ENCODE measurements at places on chromosomes 6 and 20.

- no peak for DNase-seq
Observed at GRCh38 chr20:40493071-40493470, 196.0 kb downstream of the MAFB start.

DNA sequence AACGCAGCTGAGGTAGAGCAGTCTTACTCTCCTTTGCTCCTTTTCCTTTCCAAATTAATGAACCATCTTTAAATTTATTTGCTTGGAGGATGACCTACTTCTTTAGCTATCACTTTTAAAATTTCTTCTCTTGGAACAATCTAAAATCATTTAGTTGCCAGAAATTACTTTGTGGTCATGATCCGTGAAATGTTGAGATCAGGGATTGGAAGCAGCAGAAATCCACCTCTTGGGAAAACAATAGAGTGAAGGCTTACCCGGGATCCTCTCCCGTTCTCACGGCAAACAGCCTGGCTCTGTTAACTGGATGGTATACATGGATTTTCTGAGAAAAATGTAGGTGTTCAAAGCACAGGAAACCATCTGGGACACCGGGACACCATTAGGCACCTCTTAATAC, 7.7 kb downstream of the AKAP12 start:
- DNase-seq = no peak

- DNase-seq = no peak
Observed at GRCh38 chr6:8075704-8076103, 11.5 kb upstream of the BLOC1S5 start.

DNA sequence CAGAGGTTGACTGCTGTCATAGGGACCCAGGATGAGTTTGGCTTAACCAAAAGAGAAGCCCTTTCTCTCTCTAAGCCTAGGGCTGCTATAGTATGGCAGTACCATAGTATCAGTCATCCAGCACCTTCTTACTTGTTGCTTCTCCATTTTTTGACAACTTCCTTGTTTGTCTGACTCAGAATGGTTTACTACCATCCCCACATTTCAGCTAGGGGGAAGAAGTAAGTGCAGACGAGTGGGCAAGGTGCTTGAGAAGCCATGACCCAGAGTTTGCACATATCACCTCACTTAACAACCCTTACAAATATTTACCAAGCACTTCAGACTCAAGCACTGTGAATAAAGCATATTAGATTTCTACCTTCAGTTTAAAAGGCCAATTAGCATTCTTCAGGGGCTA, 289.9 kb upstream of the TSHZ2 start:
- no peak for DNase-seq

DNA sequence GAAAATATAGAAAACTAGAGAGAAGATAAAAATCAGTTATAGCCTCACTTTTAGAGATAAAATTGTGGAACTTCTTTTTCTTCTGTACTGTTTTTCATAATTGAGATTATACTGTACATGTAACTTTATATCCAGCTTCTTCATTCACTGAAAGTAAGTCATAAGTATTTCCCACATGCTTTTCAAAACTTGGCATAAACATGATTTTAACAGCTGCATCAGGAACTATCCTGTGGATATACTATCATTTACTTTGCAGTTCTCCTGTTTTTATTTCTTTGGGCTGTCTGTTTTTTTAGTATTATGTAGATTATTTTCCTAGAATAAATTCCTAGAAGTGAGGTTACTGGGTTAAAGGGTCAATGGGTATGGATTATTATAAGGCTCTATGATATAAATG, 14.8 kb downstream of the DSTN start:
- no peak for DNase-seq

GRCh38 chr6:155080881-155081845, 86.0 kb downstream of the TIAM2 start:
- no peak for DNase-seq

DNA sequence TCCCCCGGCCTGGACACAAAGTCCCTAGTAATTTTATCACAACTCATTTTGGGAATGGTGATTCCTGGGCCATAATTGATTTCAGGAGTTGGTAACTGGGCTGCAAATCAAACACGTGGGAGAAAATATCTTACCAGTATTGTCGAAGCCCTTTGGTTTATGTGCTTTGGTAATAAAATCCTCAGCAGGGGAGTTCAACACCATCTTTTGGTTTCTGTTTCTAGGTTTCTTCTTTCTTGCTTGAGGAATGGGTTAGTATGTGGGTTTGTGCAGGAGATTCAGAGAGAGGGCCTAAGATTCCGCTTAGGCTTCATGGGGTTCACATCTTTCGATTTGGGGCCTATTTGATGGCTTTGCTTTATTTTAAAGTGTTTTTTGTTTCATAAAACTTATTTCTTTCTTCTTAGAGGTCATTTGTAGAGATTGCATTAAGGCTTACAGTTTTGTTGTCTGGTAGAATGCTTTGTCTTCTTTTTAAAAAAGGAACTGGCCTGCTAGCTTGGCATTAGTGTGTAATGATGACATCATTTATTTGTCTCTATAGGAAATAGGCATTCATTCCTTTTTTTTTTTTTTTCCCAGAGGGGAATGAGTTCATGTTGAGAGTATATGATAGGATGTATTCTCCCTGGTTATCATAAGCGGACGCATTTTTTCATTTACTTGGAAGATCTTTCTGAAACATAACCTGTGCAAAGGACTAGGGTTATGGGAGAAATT, 45.8 kb downstream of the CYP24A1 start:
- no peak for DNase-seq

- DNase-seq = no peak
Observed at GRCh38 chr6:80535914-80536565, 429.6 kb downstream of the BCKDHB start.

GRCh38 chr6:41655646-41656001, 17.4 kb downstream of the MDFI start:
- DNase-seq = no peak

- DNase-seq = no peak
Observed at GRCh38 chr6:72524011-72524645, 97.7 kb upstream of the KCNQ5 start.

- DNase-seq = no peak
Observed at GRCh38 chr6:155315516-155315871, 1.2 kb upstream of the TFB1M start.

DNA sequence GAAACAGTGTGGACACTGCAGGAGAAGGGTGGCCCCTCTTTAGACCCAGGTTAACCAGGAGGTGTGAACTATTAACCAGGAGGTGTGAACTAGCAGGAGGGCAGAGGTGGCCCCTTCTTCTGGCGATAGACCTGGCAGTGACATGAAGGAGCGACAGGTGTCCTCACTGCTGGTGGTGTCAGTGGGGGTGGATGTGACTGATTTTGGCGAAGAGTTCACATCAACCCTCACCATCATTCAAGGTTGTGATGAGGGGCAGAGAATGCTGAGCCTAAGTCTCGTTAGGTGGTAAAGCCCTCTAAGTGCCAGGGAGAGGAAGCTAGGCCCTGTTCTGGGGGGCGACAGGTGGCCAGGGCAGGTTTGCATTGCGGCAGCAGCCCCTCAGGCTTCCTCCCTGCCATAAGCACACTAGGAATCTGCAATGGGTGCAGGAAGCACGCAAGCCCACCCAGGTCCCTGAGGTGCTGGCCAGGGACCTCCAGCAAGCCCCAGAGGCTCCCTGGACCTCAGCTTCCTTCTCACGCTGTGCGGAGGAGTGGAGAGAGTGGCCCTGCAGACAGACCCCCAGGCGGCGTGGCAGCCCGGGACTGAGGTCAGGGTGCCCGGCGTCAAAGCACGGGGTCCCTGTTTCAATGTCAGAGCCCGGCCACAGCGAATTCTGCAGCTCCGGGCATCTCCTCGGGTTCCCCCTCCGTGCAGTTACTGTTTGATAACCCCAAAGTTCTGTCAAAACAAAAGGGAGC, 13.7 kb downstream of the NPEPL1 start:
- DNase-seq = no peak

DNA sequence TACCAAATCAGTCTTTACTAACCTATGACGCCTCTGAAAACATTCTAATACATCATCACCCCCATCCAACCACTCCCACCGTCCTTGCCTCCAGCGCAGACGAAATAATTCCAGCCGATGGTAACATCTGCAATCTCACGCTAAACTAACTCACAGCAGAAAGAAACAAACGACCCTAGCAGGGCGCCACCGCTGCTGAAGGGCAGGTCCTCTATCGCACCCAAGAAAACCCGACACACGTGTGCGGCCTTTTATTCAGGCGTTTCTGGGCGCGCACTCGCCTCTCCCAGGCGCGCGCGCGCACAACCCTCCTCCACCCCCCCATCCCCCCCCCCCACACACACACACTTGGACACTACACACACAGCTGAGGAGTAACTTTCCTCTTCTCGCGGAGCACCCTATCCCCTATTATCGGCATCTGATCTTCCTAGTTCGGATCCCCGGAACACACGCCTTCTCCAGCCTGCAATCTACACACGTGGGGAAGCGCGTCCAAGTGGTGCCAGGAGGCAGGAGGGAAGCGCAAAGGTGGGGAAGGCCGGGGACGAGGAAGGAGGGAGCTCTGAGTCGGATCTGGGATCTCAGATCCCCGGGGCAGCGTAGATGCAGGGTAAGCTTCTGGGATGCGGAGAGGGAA, 1.4 kb downstream of the GFOD1 start:
- DNase-seq = no peak

Measured in urinary bladder (tissue), 4 donors.